ENCODE measurements at places on chromosomes 3 and 15. TPM values are rescaled to one million over a fixed set of nuclear protein-coding genes. Genes with fewer than 3 reads are reported as not detected.

Gene CDHR4
- total RNA-seq, result 0.06 TPM

Gene CLDN18
- not detected for total RNA-seq

Gene ZNF501
- 7.3 TPM for total RNA-seq

Gene MCF2L2
- 0.31 TPM for total RNA-seq

Gene P2RY13
- total RNA-seq, result not detected

All from aortic smooth muscle cell (primary cell).